Posterior vena cava (tissue), 2 donors: ENCODE measurements at places on chromosomes 3 and 15.

- no peak for DNase-seq
Observed at GRCh38 chr3:130242850-130243569, 102.5 kb upstream of the COL6A5 start.

DNA sequence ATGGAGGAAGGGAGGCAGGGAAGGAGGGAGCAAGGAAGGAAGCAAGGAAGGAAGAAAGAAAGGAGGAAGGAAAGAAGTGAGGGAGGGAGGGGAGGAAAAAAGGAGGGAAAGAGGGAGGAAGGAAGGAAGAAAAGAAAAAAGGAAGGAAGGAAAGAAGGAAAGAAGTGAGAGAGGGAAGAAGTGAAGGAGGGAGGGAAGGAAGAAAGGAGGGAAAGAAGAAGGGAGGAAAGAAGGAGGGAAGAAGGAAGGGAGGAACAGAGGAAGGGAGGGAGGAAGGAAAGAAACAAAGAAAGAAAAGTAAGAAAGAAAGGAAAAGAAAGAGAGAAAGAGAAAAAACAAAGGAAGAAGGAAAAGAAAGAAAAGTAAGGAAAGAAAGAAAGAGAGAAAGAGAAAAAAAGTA is 183.0 kb upstream of the SLC24A5 start:
- no peak for DNase-seq

- DNase-seq = no peak
Observed at GRCh38 chr3:189394599-189395121, 222.9 kb downstream of the TPRG1 start.

DNA sequence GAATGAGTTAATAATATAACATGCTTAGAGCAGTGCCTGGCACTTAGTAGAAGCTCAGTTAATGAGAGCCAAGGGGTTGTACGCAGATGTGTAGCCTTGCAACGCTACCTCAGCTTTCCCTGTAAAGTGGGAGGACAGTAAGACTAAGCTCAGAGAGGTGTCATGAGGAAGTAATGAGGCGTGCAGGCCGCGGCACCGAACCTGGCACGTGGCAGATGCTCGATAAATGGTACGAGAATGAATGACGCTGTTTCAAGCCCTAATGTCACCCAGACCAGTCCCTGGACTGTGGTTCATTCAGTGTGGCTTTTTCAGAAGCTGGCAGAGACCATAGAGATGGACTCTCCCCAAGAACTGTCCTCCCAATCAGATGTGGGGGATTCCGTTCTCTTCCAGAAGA is 21.2 kb downstream of the GRIP2 start:
- peak; percentile 42 for DNase-seq

DNA sequence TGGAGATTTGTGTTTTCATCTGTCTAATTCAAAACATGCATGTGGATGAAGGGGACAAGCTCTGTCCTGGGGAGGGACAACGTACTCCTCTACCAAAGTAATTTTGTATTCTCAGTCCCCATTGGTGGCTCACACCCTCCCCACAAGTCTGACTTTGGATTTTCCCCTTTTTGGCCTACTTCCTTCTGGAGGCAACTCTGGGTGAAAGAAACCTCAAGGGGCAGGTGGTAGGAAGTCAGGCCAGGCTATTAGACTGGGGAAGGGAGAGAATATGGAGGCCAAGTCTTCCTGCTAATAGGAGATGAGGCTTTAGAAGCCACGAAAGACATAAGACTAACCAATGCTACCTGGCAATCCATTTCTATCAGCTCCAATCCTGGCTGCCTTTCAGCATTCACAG is 124.9 kb upstream of the RASGRP1 start:
- DNase-seq = no peak

GRCh38 chr3:139455855-139456254 is 20.5 kb downstream of the RBP2 start:
- no peak for DNase-seq

DNA sequence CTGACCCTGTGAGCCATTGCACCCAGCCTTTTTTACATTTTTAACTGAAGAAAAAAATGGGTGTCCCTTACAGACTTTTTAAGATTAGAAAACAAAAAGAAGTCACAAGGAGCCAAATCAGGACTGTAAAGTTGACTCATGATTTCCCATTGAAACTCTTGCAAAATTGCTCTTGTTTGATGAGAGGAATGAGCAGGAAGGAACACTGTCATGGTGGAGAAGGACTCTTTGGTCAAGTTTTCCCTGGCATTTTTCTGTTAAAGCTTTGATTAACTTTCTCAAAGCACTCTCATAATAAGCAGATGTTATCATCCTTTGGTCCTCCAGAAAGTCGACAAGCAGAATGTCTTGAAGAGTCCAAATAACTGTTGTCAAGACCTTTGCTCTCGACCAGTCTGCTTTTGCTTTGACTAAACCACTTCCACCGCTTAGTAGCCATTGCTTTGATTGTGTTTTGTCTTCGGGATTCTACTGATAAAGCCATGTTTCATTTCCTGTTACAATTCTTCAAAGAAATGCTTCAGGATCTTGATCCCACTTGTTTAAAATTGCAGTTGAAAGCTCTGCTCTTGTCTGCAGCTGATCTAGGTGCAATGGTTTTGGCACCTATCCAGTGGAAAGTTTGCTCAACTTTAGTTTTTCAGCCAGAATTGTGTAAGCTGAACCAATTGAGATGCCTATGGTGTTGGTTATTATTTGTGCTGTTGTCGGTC is 369.4 kb downstream of the MAGI1 start:
- DNase-seq = no peak

- no peak for DNase-seq
Observed at GRCh38 chr15:80967451-80967850, 22.2 kb downstream of the MESD start.

DNA sequence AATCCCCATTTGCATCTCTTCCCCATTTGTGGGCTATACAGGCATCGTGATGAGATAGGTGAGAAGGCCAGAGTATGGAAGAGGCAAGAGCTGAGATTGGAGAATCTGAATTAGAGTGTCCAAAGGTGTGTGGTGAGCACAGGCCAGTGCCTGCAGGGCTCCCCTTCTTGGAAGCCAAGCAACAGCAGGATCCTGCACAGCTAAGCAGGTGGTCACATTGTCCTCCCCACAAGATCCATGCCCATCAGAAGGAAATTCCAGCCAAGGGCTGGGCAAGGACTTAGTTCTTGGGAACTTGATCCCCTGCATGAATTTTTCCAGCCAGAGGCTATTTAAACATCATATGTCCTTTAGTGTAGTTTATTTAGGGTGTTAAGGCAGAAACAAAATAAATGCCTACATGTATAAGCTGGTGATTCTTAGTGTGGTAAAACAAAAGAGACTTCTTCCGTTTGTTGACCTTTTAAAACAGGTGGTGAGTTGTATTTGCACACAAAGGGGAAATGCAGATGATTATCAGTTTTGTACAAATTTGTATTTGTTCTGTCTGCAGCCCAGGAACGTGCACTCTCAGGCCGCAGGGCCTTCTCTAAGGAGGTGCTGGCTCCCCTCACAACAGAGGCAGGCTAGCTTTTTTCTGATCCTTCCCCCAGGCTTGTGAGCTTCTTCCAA is 110.2 kb downstream of the PLCL2 start:
- DNase-seq = no peak
